ENCODE measurements at places on chromosomes 13 and 19.

DNA sequence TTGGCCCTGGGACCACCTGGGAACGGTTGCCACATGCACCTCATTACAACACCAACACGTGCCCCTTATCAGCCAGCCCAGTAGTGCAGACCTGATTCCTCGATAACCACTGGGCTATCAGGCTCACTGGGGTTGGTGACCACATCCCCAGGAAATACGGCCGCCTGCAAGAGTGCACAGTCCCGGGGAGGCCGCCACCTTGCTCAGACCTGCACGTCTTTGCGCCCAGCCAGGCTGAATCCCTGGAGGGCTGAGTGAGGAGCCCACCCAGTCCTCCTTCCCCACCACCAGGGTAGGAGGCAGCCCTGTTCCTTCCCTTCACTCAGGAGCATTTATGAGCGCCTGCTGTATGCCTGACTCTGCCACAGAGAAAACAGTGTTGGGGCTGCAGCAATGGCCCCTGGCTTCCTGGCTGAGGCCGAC lies 67.8 kb downstream of the CEBPG start:
- DNase-seq, result no peak

- no peak for DNase-seq
Measured at GRCh38 chr13:27496006-27496405, 45.6 kb upstream of the MTIF3 start.

DNA sequence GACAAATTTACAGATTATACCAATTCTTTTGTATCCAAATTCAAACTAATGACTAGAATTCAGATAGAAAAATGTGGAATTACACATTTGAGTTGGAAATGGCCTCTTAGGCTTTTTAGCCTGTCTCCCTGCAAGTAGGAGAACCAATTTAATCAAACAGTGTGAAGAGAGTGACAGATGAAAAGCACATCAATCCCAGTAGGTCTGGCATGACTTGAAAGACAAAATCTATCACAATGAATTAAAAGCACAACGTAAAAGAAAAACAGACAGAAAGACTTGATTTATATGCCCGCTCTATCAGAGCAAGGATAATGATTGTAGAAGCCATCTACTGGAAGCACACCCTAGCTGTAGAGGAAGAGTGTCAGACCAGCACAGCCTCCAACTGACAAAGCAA lies 1084.4 kb upstream of the SPRY2 start:
- DNase-seq, result no peak

- peak; percentile 13 for DNase-seq
Measured at GRCh38 chr13:82636119-82636518, 1246.2 kb downstream of the SLITRK1 start.

- no peak for DNase-seq
Measured at GRCh38 chr19:738509-739128, 12.3 kb upstream of the MISP start.

- no peak for DNase-seq
Measured at GRCh38 chr19:17471410-17472125, 1.2 kb downstream of the SLC27A1 start.

DNA sequence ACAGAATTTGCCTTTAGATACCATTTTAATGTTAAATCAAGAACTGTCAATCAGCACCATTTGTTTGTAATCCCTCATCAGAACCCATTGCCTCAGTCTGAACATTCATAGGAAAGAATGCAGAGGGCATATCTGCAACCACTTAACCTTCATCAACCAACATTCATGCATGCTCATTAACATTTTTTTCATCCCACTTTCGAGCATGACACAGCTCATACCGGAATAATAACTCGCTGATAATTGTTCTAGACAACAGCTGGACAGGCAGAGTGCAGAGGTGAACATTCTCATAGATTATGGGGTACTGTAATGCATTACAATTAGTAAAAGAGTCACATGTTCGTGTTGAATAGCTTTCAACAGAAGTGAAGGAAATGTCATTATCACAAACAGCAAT lies 216.8 kb downstream of the DIAPH3 start:
- DNase-seq, result peak; percentile 21

DNA sequence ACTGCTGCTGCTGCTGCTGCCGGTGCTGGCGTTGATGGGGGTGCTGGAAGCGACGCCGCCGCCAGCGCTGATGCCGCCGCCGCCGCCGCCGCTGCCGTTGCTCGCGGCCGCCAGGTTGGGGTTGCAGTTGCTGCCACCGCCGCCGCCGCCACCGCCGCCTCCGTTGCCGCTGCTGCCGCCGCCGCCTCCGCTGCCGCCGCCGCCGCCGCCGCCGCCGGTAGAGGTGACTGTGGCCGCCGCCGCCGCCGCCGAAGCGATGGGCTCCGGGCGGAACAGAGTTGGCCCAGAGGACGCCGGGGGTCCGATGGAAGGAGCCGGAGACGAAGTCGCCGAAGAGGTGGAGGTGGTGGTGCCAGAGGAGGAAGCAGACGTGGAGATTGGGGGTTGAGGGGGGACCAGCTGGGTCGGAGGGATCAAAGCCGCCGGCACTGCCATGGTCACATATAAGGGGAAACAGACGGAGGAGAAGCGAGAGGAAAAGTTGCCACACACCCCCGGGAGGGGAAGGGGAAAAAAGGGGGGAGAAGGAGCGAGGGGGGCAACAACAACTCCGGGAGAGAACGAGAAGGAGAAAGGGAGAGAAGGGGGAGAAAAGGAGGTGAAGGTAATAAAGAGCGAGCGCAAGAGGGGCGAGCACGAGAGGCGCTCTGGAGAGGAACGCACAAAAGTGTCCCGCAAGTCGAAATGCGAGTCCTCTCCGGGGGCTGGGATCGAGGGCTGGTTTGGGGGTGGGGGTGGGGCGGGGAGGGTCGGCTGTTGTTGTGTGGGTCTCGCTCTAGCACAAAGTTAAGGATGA lies 471 bp downstream of the DACH1 start:
- DNase-seq, result peak; percentile 20

GRCh38 chr19:3520166-3521103 lies 14.3 kb downstream of the FZR1 start:
- no peak for DNase-seq

GRCh38 chr19:47623151-47623920 lies 14.4 kb downstream of the BICRA start:
- DNase-seq, result no peak

Measured in GM03348 (cell line).